Mesendoderm (in vitro differentiated cells): ENCODE measurements at places on chromosomes 1 and 21.

DNA sequence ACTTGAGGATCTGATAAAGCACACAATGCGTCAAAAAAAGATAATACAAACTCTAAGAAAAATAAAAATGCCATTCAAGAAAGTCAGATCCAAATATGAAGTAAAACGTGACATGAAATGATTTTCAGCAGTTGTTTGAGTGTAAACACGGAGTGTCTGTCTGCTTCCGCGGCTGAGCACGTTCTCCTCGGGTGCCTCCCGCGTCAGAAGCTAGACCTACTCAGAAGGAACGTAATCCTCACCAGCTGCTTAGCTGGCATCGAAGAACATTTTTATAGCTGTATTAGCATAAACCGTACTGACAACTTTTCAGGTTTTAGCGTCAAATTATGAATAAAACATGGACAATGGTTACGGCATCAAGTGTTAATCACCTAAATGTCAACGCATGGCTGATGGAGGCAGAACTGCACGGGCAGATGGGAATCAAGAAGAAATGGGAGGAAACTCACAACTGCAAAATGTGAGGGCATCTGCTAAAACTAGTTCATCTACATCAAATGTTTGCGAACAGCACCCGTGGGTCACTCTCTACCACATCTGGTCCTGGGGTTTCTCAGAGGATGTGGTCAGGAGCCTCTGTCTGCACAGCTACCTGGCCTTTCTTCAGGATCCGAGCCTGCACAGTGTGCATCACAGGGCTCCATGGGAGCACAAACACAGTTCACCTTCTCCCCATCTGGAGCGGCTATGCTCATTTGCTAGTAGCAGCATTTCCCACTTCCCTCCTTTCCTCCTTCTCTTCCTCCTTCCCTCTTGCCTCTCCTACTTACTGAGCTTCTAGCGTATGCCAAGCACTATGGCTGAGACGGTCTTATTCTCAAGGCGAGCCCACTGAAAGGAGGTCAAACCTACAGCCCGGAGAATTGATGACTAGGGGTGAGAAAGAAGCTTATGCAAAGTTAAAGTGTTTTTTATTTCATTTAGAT is 40.0 kb downstream of the RCAN1 start:
- DNase-seq, result no peak

DNA sequence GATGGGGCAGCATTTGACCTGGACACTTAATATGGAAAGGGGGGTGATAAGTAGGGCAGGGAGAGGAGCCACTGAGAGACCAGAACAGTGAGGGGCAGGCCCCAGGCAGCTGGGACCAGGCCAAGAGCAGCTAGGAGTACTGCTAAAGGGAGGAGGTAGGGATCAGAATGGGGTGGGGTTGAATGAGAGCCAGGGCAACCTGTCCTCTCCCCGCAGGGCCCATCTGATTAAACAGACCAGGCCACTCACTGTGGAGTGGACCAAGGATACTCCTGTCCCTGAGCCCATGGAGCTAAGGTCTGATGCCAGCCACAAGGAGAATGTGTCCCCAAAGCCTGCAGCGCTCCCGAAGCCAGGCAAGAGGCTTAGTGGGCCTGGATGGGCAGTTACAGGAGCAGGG is 2.1 kb downstream of the C1orf167 start:
- no peak for DNase-seq

DNA sequence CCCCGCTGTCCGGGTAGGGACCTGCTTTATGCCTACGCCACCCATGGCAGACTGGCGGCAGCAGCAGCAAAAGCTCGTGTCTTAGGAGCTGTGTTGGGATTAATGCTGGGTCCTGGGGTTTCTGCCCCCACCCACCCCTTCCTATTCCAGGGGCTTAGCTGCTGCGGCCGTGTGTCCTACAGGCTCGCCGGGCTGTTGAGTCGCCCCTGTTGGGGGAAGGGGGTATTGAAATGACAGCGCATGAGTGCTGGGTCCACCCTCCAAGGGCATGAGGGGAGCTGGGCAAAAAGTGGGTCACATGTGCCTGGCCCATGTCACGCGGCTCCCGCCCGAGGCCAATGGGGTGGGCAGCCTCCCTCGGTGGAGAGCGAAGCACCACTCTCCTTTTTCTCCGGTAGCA is 118.3 kb upstream of the COL6A1 start:
- DNase-seq, result no peak

DNA sequence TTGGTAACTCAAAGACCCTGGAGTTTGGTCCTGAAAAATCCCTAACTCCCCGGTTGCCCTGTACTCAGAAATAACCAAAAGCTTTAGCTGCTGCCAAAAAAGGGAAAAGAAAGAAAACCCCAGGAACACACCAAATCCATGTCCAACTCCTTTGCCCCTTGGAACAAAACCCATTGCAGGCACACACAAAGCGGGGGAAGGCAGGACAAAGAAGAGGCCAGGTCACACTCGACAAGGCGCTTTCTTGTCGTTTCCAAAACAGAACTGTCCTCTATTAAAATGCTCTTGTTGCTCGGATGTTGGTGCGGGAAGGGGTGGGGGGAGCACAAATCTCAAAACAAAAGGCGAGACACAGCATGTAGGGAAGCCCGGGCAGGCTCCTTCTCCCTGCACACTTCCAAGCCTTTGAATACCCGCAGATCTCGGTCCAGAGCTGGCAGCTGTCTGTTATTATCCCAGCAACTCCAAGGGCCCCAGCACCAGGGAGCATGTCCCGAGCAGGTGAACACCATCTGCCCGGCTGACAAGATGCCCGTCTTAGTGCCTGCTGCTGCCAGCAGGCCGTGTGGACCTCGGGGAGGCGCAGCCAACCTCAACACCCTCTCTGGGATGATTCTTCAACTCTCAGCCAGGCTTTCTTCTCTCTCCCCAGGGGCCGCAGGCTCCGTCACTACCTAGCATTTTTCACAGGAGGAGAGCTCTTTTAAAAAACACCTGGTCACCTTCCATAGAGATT is 96.4 kb downstream of the SSBP3 start:
- DNase-seq, result peak; percentile 54

- DNase-seq, result no peak
Measured at GRCh38 chr1:236550961-236551851, 27.4 kb downstream of the LGALS8 start.

DNA sequence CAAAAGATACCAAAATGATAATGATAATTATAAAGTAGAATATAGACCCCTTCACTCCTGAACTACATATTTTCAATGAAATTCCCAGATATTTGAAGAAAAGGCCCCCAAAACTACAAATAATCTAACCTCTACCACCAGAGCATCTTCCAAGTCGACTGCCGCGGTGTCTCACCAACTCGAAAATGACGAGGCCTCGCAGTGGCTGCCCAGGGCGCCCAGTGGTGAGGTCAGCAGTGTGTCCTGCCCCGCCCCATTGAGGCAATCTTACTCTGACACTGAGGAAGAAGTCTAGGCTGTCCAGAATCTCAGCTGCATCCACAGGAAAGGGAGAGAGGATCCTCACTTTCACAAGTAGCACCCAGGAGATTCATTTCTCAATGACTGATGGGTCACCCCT is 5.2 kb downstream of the DUSP10 start:
- no peak for DNase-seq

- no peak for DNase-seq
Measured at GRCh38 chr1:12634156-12634555, 9.7 kb upstream of the AADACL4 start.

GRCh38 chr1:168958562-168959289 is 147.8 kb upstream of the ATP1B1 start:
- DNase-seq, result no peak
